NCI-H526 treated with DMSO at 0.1 percent for 48 hours (cell line): ENCODE measurements at places on chromosomes 1 and 21.

GRCh38 chr1:192565946-192566345 lies 9.6 kb upstream of the RGS1 start:
- DNase-seq, result no peak

- peak; percentile 48 for DNase-seq
Measured at GRCh38 chr1:11563560-11564069, 84.7 kb downstream of the DISP3 start.

DNA sequence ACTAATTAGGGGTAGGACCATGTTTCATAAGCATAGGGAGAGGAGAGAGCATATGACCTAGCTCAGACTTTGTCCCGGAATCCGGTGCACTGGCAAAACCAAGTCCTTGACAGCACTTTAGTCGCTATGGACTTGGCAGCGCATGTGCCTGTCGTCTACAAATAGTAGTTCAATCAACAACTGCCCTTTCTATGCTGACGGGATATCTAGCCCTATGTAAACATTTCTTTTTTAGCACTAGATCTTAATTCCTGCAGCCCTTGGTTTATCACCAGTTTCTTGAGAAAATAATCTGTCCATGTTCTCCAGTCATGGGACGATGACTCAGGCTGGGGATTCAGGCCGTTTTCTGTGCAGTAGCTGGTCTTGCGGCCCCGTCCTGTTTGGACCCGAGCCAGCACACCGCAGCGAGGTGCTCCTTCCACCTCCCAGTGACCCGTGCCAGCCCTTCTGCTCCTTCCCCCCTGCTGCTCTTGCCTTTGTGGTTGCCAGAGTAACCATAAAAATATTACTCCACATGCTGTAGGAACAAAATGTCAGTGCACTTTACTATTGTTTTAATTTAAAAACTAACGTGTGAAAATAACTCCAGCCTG lies 8.6 kb upstream of the MT1HL1 start:
- no peak for DNase-seq

- DNase-seq, result no peak
Measured at GRCh38 chr1:167815650-167816049, 93.9 kb downstream of the MPZL1 start.

DNA sequence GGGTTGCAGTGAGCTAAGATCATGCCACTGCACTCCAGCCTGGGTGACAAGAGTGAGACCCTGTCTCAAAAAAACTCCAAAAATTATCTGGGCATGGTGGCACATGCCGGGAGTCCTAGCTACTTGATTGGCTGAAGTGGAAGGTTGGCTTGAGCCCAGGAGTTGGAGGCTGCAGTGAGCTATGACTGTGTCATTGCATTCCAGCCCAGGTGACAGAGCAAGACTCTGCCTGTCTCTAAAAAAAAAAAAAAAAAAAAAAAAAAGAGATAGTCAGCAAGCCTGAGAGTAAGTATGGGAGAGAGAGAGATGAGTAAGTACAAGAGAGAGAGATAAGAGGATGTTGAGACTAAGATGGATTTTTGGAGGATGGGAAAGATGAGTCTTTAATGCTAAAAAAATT lies 180.8 kb upstream of the CACYBP start:
- DNase-seq, result no peak

GRCh38 chr21:41156142-41156541 lies 11.8 kb upstream of the BACE2 start:
- no peak for DNase-seq

GRCh38 chr1:226643177-226643576 lies 94.6 kb downstream of the STUM start:
- no peak for DNase-seq

DNA sequence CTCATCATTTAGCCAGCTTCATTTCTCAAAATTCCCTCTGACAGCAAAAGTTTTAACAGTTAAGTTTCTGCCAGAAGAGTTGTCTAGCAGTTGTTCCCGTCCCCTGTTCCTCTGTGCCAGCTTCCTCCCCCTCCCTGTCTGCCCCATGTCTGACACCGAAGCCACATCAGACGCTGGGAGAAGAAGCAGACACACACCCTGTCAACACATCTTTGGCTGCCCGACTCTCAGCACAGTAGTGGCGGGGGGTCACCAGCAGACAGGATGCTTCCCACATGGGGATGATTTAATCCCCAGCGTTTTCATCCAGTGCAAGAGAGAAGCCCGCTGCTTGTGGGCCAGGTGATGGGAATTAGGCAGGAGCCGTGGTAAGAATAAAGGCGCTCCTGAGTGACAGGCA lies 379.4 kb upstream of the RUNX1 start:
- DNase-seq, result no peak

DNA sequence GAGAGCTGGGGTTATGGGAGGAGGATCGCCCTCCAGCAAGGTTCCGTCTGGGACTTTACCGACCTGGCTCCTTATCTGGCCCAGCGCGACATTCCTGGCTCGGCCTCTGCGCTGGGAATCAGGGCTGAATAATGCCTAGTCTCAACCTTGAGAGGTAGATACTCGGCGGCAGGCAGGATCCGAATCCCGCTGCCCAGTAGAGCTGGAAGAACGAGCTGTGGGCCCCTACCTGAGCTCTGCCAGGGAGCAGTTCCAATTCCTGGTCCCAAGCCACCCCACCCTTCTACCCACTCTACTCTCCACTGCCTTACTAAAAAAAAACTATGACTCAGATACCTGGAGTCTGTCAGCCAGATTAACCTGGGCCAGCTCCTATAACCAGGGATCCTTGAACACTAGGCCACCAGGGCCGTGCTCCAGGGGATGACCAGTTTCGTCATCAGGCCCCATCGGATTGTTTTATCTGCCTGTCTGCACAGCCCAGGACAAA lies 53.6 kb downstream of the RHBG start:
- no peak for DNase-seq

DNA sequence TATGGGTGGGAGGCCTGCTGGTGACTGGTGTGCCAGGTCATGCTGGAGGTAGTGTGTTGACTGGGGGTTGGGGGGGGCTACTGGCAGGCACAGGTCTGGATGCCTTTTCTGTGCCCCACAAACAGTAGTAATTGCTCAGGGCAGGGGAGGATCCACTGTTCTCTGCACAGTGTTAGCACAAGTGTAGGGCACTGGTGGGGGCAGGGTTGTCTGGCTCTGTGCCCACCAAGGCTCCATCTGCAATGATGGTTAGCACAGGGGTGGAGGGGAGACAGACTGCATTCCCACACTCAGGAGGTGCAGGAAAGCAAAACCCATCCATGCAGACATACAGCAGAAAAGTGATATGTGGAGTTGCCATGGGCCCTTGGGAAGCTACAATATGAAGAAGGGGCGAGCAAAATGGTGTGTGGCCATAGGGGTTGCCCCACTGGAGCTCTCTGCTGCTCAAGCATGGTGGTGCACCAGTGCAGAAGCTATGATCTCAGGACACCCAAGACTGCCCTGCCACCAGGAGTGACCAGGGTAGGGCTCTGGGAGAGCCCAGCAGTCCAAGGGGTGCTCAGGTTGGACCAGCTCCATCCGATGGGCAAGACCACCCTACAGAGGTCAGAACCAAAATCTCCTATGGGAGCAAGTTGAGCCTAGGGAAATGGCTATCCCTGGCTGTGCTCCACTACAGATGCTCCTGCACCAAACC lies 122.2 kb upstream of the KCTD3 start:
- no peak for DNase-seq

- DNase-seq, result no peak
Measured at GRCh38 chr1:13797397-13797796, 97.4 kb downstream of the PRDM2 start.

DNA sequence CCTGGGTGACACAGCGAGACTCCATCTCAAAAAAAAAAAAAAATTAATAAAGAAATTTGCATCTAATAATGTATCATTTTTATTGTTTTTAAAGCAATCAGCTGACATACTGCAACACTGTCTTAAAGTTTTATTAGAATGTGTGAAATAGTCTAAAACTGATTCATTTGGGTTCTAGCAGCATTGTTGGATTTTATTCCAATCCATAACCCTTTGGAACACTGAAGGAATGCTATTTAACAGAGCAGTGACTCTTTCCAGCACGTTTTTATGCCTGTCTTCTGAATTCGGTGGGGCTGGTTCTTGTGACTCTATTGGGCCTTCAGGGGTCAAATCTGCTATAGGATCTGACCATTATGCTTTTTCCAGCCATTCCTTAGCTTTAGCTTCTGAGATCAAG lies 18.2 kb upstream of the FMO4 start:
- DNase-seq, result no peak

GRCh38 chr1:107171333-107171732 lies 30.5 kb downstream of the NTNG1 start:
- DNase-seq, result no peak

GRCh38 chr1:77757603-77758002 lies 2.0 kb downstream of the USP33 start:
- DNase-seq, result no peak

GRCh38 chr1:150021191-150021694 lies 10.7 kb upstream of the OTUD7B start:
- DNase-seq, result peak; percentile 20

- DNase-seq, result no peak
Measured at GRCh38 chr1:77504986-77505385, 177.5 kb downstream of the ZZZ3 start.

DNA sequence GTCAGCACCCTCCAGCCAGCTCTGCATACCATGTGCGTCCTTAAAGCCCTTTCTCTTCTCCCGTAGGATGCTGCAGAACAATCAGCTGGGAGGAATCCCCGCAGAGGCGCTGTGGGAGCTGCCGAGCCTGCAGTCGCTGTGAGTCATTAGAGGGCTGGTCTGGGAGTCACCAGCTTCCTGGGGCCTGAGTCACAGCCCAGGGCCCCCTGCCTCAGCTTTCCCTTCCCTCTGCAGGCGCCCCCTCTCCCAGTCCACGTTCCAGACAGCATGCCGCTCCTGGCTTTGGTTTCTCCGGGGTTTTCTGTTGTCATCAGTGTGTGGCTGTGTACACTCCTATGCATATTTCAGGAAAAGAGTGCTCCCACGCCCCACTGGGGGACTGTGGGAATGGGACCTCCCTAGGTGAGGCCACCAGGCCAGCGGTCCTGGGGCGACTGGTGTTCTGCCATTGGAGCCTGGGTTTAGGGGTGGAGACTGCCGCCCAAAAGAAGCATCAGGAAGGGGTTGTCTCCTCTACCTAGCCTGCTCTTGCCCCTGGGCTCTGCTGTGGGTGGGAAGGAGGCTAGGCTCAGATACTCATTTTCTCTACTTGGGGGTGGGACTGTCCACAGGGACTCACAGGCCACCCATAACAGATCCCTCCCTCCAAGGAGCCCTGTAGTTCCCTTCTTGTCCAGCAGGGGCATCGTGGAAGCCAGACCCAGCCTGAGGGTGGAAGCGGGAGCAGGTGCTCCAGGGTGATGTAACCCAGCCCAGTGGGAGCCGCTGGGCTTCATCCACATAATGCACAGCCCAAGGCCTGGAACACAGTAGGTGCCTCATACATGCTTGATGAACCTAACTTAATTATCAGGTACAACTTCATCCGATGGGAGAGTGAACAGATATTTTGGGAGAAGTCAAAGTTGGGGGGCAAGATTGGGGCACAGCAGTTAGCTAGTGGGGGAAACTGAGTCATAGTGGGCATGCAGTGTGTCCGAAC lies 42.5 kb downstream of the LGR6 start:
- DNase-seq, result peak; percentile 6

DNA sequence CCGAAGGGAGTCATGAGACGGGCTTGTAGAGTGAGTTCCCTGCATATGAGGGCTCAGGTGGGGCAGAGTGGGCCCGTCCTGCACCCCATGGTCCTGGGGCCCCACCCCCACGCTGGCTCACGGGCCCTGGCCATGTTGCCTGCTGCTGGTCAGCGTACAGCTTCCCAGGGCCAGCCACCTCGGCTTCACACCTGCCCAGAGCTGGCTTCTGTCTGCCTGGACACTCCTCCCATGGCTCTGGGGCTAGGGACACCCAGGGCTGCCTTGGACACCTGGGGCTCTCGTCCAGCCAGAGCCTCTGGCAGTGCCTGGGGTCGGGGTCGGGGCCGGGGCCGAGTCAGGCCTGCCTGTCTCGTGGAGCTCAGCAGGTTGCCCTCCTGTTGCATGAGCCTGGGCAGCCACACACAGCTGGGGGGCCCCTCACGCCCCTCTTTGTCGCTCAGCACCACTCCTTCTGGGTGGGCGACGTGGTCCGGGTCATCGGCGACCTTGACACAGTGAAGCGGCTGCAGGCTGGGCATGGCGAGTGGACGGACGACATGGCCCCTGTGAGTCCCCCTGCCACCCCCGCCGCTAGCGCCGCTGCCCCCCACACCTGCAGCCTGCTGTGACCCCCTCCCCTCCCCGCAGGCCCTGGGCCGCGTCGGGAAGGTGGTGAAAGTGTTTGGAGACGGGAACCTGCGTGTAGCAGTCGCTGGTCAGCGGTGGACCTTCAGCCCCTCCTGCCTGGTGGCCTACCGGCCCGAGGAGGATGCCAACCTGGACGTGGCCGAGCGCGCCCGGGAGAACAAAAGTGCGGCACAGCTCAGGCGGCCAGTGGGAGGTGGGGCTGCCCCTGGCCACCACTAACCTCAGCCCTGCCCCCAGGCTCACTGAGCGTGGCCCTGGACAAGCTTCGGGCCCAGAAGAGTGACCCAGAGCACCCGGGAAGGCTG lies 5.5 kb upstream of the MMP23B start:
- no peak for DNase-seq

DNA sequence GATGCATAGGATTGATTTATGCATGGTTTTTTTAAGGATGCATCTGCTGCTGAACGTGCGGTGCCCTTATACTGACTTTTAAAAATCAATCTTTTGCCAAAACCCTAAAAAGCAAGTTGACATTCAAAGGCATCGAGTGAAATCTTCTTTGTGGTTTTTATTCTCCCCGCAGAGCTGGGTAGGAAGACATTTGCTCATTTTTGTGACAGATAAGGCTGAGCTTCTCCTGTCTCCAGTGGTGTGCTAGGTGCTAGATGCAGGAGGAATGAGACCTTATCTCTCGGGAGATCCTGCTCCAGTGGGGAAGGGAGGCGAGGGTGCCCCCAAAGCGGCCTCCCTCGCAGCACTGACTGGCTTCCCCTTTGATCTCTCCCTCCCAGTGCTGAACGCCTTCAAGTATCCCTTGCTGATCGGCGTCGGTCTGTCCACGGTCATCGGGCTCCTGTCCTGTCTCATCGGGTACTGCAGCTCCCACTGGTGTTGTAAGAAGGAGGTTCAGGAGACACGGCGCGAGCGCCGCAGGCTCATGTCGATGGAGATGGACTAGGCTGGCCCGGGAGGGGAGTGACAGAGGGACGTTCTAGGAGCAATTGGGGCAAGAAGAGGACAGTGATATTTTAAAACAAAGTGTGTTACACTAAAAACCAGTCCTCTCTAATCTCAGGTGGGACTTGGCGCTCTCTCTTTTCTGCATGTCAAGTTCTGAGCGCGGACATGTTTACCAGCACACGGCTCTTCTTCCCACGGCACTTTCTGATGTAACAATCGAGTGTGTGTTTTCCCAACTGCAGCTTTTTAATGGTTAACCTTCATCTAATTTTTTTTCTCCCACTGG lies 14.9 kb upstream of the CD101 start:
- no peak for DNase-seq

- DNase-seq, result no peak
Measured at GRCh38 chr1:4214826-4215225, 314.8 kb upstream of the C1orf174 start.
